ENCODE measurements at places on chromosomes 4 and X.

GRCh38 chr4:100290585-100290984, 100.3 kb upstream of the DDIT4L start:
- DNase-seq = no peak

DNA sequence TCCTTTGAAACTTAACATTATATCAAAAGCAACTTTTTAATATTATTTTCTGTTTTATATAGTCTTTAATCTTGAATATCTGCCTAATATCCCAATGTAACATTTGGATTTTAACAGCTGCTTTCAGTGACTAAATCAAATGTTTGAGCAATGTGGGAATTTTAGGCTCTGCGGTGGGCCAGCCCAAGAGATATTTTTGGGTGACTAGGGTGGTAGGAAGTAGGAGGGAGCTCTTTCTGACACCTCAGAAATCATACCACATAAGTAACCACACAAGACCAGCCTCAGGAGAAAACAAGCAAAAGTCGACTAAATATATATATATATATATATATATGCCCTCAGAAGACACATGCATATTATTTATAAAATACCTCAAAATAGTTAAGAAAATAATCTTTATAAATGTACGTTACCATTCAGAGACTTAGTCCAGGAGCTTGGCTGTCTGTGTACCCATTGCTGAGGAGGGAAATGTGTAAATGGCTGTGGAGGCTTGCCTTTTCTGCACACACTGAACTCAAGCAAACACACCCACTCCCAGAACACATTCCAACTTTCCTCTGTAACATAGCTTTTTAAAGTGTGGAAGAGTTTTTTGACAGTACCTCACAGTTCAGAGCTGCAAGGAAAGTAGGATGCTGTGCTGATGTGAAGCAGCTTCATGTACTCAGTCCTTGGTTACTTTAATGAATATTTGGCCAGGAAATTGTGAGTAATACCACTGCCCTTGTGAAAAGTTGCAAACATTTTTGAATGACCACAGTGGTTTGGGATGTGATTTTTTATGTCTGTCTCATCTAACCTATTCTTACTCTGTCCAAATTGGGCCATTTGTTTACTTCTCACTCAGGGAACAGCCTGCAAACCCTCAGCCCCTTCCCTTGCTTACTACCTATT, at the start of gene RTL3:
Gene RTL3 (minus strand): TSS at position 484 of the 900 bp plus-strand sequence. CDS start 908 bp downstream, outside the sequence.
- DNase-seq = peak; percentile 72

GRCh38 chr4:121030131-121030530, 42.2 kb downstream of the NDNF start:
- no peak for DNase-seq

DNA sequence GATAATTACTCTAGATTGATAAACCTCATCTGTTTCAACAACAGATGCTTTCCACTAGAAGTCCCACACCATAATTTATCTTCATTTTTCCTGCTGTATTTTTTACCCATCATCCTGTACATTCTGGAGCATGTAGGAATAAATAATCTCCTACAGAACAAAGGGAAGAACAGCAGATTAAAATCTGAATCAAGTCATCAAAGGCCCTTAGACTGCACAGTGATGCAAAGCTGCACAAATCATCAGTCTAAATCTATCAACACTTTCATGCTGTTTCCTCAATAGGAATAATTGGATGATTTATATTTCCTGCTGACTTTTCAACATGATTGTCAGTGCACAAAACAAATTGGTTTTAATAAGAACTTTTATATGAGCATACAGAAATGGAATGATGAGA, 1143.9 kb downstream of the STIM2 start:
- DNase-seq = no peak

DNA sequence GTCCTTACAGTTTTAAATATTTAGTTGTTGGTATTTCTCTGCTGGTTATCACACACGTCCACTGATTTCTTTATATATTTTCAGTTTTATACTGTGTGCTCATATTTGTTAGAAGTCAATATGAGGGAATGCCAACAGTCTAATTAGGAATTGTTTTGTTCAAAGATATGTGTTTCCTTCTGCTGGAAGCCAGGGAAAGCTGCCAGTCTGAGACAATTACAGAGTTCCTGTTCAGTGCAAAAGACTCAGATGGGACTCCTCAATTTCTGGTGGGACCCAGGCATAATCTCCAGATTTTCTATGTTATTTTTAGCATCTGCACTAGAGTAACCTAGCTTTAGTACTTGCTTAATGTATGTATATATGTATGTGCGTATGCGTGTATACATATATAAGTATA, 486.0 kb downstream of the GRID2 start:
- no peak for DNase-seq

Measured in fibroblast of skin of left biceps (primary cell).